ENCODE measurements at places on chromosomes 1 and 21.

DNA sequence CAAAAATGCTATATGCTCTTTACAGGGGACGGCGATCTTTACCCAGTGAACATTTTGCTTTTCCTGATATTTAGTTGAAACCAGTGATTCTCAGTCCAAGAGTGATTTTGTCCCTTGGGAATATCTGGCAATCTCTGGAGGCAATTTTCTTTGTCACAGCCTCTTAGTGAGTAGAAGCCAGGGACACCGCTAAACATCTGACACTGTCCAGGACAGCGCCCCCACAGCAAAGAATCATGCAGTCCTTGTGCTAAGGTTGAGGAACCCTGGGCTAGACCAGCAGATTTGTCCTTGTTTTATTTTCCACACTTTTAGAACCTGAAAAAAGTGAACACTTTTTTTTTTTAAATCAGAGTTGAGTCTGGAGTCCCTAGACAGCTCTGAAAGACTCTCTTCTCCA, 13.1 kb downstream of the EVA1C start:
- no peak for DNase-seq

DNA sequence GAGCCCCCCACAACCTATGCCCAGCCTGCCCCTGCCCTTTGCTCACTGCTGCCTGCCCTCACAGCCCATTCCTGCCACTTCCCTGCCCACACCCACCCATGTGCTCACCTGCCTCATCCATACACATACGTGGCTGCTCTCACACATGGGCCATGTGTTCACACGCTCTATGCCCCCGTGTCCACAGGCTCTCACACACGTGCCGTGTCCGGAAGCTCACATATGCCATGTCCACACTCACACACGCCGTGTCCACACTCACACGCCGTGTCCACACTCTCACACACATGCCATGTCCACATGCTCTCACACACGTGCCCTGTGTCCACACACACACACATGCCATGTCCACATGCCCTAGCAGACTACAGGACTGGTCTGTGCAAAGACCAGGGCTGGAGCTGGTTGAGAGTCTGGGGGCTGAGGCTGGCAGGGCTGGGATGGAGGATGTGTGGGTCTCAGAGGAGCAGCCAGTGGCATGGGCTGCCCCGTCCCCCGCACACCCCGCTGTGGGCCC, 583 bp upstream of the RNF223 start:
- DNase-seq, result no peak

DNA sequence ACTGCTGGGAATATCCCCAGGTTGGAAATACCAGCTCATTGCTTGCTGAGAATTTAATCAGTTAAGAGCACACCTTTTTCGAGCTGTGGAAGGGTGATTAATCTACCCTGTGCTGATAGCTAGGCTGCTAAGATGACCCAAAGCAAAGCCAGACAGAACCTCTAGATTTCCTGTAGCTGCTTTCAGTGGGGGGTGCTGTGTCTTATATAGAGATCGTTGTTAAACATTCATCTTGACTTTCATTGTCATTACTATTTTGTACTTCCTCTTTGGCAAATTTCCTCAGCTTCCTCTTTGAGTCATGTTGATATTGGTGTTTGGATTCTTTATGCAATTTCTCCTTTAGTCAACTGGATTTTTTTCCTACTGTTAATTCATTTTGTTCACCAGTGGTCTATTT, 155.3 kb downstream of the DISC1 start:
- peak; percentile 72 for DNase-seq

GRCh38 chr1:234971586-234972297, 156.9 kb downstream of the TOMM20 start:
- DNase-seq, result no peak

GRCh38 chr1:220680085-220680687, 10.0 kb upstream of the C1orf115 start:
- peak; percentile 58 for DNase-seq

DNA sequence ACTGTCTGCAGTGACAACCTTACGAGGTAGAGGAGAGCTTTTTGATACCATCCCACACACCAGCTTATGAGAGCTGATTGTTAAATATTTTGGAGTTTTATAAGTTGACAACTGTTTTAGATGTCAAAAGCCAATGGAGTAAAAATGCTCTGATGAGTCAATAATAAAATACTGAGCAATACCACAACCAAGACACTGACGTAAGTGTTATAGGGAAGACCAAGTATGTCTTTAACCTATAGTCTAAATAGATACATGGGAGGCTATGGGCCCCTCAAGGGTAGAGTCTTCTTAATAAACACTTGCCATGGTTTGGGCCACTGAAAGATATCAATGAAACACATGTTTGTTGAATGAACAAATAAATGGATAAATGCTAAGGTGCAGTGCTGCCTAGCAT, 49.2 kb downstream of the DUSP10 start:
- no peak for DNase-seq

GRCh38 chr1:198986036-198986435, 347.2 kb downstream of the PTPRC start:
- peak; percentile 23 for DNase-seq

- DNase-seq, result peak; percentile 66
Observed at GRCh38 chr1:243939167-243939848, 89.3 kb upstream of the AKT3 start.

GRCh38 chr1:211613108-211613947, 34.4 kb upstream of the SLC30A1 start:
- DNase-seq, result peak; percentile 96

GRCh38 chr1:47813970-47814369, 183.2 kb downstream of the TRABD2B start:
- no peak for DNase-seq

GRCh38 chr1:244851546-244852231, 12.7 kb downstream of the HNRNPU start:
- no peak for DNase-seq

DNA sequence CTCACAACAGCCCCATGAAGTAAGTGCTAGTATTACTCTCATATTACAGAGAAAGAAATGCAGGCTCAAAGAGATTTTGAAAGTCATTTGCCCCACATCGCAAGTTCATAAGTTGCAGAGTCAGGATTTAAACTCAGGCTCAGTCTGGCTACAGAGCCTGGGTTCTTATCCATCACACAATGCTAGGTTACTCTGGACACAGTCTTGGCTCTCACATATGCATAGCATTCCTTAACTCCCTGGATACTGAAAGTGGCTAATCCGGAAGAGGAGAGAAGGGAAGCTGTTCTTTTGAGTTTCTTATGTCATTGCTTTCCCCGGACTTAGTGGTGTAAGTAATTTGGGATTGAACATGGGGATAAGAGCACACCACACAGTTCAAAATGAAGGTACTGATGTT, 357.4 kb upstream of the PLXNA2 start:
- peak; percentile 26 for DNase-seq

- no peak for DNase-seq
Observed at GRCh38 chr21:46441331-46441730, 17.4 kb upstream of the DIP2A start.

GRCh38 chr1:206809504-206810084, 37.3 kb upstream of the IL10 start:
- DNase-seq, result peak; percentile 78

- DNase-seq, result no peak
Observed at GRCh38 chr1:56931686-56932085, 34.1 kb downstream of the C8B start.

GRCh38 chr1:38235705-38236104, 189.1 kb upstream of the POU3F1 start:
- DNase-seq, result peak; percentile 8

- no peak for DNase-seq
Observed at GRCh38 chr1:151839457-151840403, at the start of gene C2CD4D. TSS of gene C2CD4D (minus strand) at chr1:151839820. CDS start at chr1:151838989, 831 bp downstream.

- DNase-seq, result no peak
Observed at GRCh38 chr1:216458812-216459211, 35.6 kb upstream of the USH2A start.

DNA sequence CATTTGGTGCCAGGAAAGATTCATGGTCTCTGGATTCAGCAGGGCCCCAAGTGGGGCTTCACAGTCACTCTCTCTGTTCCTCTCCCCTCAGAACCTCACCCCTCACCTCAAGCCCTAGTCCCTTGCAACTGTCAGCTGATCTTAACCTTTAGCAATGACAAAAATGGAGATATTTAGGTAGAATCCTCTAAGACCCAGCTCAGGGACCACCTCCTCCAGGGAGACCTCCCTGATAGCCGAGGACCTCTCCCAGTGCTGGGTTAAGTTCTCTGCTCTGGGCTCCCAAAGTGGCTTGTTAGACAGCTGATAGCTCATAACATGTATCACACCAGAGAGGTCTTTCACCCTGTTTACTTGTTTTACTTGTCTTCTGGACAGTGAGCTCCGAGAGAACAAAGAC, 257.6 kb upstream of the KIAA0040 start:
- DNase-seq, result no peak

DNA sequence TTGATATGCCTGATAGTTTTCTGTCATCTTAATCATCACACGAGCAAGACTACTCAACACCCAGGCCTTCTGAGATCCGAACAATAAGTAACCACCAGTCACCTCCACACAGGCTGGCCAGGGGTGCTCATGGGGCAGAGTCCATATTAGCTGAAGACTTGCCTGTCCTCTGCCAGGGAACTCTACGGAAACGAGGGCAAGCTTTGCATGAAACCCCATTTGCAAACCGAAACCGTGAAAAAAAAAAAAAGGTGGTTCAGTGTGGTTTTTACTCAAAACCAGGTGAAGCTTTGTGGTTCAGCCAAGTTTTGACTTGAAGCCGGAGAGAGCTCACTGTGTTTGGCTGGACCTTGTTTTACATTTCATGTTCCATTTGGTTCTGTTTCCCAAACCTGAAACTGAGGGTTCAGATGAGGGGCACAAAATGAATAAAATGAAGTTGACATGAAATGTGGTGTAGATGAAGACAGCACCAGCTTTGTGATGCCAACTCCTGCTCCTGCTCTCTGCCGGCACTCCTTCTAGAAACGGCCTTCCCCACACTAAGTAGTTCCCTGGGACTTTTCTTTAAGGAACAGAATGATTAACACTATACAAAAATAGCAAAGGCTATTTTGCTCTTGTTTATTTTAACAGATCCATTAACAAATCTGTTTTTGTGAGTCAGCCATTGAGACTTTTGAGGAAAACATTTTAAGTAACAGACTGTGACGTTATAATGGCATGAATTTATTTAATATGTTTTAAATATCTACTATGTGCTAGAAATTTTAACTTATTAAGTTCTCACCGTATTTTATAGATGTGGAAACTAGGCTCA, 74.7 kb downstream of the RUNX1 start:
- DNase-seq, result no peak

GRCh38 chr1:186189156-186189555, 185.9 kb downstream of the TPR start:
- no peak for DNase-seq

DNA sequence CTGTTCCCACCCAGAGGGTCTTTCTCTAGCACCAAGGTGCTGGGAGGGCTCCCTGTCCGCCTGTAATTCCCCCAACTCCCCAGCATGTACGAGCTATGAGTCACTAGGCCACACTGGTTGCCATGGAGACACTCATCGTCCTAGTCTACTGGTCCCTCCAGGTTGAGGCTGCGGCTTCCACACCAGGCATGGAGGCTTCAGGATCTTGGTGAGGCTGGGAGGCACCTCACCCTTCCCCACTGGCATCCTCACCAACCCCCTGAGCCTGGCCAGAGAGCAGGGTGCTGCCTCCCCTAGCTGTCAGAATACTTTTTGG, 75.6 kb upstream of the KAZN start:
- peak; percentile 82 for DNase-seq

- peak; percentile 45 for DNase-seq
Observed at GRCh38 chr1:183630748-183631147, 4.8 kb downstream of the ARPC5 start.
